ENCODE measurements at places on chromosomes 4 and X.

GRCh38 chr4:88526221-88526815, 2.7 kb upstream of the PYURF start:
- DNase-seq = no peak

- no peak for DNase-seq
These were observed 674.6 kb upstream of the NR3C2 start for GRCh38 chr4:149116806-149117205.

GRCh38 chrX:1472975-1473374, 20.3 kb upstream of the ASMTL start:
- no peak for DNase-seq

GRCh38 chr4:89316931-89317366, 9.3 kb upstream of the GPRIN3 start:
- no peak for DNase-seq

DNA sequence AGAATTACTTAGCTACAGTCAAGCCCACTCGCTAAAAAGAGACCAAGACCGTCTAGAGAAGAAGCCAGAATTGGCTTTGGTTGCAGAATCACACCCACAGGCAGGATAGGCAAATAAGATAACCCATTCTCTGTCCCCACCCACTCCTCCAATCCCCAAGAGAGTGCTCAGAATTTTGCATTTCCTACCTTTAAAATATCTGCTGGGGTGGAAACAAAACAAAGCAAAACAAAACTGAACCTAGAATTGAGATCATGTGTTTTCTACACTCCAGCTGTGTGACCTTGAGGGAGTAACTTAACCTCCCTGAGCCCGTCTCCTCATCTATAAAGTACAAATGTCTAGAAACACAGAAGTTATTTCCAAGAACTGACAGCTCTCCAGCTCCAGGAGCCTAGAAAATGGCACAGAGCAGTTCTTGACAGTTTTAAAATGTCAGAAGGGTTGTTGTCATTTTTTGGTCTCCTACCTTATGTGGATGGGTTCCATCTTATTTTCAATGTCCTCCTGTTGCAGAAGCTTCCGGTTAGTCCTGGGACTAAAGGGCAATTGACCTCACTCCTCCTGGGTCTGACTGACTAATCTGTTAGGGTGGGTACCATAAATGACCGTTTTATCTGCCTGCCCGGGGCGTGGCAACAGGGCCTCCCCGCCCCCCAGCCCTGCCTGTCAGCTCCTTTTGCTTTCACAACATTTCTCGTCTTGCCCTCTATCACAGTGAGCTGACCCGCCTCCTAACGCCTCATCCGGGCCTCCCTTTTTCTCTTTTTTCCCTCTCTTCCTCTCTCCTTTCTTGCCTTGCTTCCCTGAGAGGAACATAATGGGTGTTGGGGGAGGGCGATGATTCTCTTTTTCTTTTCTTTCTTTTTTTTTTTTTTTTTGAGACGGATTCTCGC, 114.0 kb downstream of the RBM47 start:
- DNase-seq = no peak

GRCh38 chr4:61397174-61397573, 197.0 kb downstream of the ADGRL3 start:
- no peak for DNase-seq

DNA sequence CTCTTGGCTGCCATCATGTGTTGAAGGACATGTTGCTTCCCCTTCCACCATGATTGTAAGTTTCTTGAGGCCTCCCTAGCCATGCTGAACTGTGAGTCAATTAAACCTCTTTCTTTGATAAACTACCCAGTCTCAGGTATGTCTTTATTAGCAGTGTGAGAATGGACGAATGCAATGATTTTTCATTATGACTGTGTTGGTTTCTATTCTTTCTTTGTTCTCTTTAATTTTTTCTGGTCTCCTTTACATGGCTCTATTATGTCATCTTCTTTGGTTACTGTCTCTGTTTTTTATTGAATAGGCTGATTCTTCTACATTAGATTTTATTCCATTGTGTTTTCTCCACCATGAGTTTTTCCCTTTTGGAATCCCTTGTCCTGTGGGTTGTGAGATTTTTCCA, 840.6 kb downstream of the TRAM1L1 start:
- no peak for DNase-seq

DNA sequence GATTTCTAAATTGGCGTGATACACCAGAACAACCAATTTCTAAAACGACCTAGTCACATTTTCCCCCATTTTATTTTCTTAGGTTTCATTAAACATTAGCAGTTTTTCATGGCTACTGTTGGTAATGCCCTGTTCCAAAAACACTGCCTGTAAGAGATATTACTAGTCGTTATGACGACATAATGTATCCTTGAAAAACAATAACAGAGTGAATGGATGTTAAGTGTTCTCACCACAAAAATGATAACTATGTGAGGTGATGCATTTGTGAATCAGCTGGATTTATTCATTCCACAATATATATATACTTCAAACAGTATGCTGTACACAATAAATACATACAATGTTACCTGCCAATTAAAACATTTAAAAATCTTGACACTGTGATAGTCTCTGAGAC, 1147.6 kb upstream of the PCDH10 start:
- DNase-seq = no peak

DNA sequence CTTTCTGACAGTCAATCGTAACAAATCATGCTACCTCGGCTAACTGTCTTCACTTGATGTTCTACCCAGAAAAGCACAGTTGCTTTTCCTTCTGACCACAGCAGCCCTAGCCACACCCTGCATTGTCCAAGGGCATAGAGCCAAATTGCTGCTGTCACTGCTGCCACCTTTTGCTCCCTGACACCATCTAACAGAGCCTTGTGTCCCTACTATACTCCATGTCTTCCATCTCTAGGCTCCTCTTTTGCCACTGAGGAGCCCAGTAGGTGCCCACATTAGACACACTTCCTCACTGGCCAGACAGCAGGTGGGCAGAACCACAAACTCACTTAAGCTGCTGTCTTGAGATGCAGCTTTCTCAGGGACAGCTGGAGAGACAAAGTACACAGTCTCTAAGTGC, 91.4 kb downstream of the ANXA3 start:
- no peak for DNase-seq

GRCh38 chr4:186904101-186904500, 180.4 kb upstream of the FAT1 start:
- no peak for DNase-seq

- no peak for DNase-seq
These were observed 31.4 kb downstream of the DOK7 start for GRCh38 chr4:3494462-3494871.

DNA sequence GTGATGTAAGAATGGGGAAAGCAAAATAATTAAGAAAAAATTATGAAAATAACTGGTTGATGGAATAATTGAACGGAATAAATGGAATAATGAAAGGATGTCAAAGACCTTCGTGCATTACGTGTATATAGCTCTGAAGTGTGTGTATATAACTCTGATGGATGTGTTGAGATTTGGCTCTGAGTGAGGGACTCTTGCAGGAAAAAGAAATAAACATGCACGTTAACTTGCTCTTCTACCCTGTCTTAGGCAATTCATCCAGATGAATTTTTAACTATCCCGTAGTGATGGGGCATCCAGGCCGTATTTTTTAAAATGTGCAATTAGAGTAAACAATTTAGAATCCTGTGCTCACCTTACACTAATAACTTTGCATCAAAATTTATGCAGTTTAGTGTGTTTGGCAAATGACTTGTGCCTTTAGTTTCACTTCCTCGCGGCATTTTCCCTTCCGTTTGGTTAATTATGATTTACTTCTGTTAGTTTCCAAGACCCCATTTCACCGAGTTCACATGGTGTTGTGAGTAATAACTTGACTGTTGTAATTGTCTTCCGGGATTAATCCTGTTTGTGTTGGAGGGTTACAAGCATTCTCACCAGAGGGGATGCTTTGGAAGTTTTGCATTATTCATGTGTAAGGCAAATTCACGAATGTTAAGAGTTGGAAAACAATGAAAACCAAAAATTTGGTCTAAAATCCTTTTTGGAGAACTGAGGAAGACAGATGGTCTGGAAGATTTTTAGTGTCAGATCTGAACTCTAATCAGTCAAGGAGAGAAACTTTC, 256.5 kb upstream of the FAT1 start:
- DNase-seq = no peak

- DNase-seq = peak; percentile 82
These were observed at the start of gene PLXNB3 for GRCh38 chrX:153763989-153764755. Gene PLXNB3, plus strand, starts transcription at chrX:153764249. Its CDS starts 1,287 bp downstream, at chrX:153765536.

Data from head of caudate nucleus (tissue), 42 donors.